SIG-M5 (cell line): ENCODE measurements at places on chromosomes 1 and 21.

GRCh38 chr1:8472668-8473067 is 154.8 kb downstream of the SLC45A1 start:
- DNase-seq, result no peak

DNA sequence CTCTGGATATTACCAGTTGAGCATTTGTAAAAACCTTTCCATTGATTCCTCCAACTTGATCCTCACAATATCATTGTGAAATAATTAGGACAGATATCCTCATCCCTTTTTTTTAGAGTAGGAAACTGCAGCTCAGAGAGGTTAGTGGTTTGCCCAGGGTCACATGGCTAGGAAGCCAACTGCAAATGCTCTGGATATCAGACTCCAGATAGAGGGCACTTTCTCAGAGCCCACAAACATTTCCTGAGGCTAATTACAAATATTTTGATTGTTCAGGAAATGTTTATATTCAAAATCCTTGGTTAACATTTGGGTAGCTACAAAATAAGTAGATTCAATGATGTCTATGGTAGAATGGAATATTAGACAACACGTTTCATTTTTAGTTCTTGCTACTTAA is 154.8 kb upstream of the DPYD start:
- no peak for DNase-seq

DNA sequence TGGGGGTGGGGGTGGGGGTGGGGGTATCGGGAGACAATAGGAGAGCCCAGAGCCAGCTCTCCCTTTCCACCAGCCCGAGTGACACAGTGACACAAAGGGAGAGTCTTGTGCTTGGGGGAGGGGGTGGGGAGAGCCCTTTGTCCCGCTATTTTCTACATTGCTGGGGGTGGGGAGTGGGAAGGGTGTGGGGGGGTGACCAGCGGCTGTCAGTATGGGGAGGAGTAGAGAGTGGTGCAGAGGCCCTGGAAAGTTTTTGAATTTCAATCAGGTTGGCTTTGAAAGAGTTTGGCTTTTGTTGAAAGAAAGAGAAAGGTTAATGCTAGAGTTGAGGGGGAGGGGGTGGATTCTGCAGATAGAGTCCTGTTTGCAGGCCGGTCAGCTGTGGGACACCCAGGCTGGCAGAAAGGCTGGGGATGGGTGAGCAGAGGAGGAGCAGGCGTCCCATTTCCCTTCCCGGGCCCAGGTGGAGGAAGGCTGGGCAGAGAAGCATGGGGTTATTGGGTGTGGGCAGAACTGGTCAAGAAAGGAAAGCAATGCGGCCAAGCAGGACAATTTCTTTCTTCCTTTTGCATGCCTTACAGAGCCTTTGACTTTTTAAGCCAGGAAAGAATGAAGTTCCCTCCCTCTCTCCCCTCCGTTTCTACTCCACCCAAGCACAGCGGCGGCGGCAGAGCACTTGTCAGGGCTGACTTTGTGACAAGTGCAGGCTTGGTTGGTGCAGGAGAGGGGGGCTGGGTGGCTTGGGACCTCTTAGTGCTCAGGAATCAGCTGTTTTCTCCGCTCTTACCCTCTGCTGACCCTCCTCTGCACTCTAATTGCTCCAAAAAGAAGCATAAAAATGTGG is 96.2 kb downstream of the RNF220 start:
- DNase-seq, result no peak

DNA sequence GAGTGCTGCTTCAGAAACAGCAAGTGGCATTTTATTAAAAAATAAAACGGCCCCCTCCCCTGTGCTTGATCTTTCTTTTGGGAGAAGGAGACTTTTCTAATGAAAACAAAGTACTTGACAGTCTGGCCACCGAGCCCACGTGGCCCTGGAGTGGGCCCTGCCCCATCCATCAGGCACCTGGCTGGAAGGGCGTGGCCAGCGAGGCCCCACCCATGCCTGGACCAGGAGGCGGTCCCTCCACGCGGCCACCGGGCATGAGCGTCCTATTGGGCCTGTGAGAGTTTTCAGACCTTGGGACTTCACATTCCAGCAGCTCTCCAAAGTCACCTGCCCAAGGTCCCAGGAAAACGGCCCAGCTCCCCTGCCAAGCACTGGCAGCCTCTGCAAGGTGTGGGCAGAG is 144.7 kb downstream of the CASZ1 start:
- no peak for DNase-seq

- DNase-seq, result no peak
Observed at GRCh38 chr1:50548243-50548642, 125.0 kb upstream of the DMRTA2 start.

DNA sequence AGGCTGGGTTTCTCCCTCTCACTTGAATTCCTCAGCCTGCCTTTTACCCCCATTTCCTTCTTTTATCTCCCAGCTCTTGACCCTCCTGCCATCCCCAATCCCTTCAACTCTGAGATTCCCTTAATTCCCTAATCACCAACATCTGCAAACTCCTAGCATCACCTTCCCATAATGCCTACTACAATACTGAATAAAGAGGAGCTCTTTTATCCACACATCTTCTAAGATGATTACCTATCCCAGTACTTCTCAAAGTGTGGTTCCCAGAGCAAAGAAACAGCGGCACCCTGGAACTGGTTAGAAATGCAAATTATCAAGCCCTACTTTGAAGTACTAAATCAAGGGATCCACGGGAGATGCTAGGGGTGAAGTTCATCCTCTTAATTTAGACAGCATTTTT is 21.2 kb upstream of the UBE2U start:
- no peak for DNase-seq

DNA sequence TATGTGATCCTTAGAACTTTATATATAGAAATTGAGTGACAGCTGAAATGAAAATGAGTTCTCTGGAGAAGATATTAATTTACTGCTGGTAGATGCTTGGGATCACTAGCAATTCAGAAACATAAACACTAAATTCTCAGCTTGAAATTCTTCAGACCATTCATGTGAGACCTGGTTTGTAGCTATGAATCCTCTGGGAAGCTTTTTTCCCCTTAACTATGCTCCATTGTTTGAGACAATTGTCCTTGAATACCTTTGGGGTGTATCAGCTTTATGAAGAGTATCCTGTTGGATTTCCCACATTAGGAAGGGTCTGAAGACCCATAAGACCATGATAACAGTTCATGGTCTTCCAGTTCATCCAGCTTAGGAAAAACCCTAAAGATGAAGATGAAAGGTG is 4.6 kb upstream of the DENND1B start:
- no peak for DNase-seq

- no peak for DNase-seq
Observed at GRCh38 chr1:218967836-218968235, 205.8 kb upstream of the LYPLAL1 start.

- DNase-seq, result no peak
Observed at GRCh38 chr1:226884116-226884625, 13.8 kb downstream of the PSEN2 start.

DNA sequence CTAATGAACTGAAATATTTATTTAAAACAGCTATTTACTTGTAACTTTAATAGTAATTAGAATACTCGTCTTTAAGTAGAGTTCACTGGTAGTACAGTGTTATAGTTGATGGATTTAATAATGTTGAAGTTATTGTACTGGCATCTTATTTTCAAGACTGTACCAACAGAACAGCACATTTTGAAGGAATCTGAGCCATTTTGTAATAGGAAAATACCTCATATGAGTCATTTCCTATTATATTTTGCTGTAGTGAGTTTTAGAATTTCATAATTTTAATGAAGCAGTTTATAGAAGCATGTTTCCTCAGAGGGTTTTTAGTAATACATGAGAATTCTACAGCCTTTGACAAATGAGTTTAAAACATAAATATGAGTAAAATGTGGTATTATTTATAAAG is 258.3 kb downstream of the OLFM3 start:
- no peak for DNase-seq

- no peak for DNase-seq
Observed at GRCh38 chr1:99603699-99604560, 42.0 kb upstream of the PALMD start.

GRCh38 chr1:32967888-32968568 is 3.4 kb upstream of the RNF19B start:
- DNase-seq, result no peak

- peak; percentile 77 for DNase-seq
Observed at GRCh38 chr1:198922638-198923430, 284.0 kb downstream of the PTPRC start.

DNA sequence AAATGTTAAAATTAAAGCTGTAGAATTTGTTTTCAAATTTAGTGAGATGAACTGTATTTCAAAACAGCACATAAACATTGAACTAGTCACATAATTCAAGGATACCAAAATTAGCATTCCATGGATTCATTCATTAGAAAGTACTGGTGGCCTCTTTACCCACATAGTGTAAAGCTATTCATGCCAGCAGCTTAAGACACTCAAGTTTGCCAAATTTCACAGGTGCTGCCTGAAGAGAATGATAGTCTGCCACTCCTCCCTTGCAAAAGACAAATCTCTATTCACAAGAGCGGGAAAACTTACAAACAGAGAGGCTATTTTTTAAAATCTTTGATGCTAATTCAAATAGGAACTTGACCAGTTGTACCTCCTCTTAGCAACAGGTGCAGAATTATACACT is 337.0 kb downstream of the BRINP3 start:
- DNase-seq, result no peak

GRCh38 chr1:114219172-114219868 is 65.7 kb upstream of the SYT6 start:
- DNase-seq, result no peak

GRCh38 chr1:23611601-23612327 is 52.5 kb upstream of the ID3 start:
- no peak for DNase-seq

- DNase-seq, result no peak
Observed at GRCh38 chr1:107871259-107871658, 93.7 kb downstream of the VAV3 start.

GRCh38 chr1:24108334-24109165 is 3.4 kb downstream of the MYOM3 start:
- DNase-seq, result no peak

DNA sequence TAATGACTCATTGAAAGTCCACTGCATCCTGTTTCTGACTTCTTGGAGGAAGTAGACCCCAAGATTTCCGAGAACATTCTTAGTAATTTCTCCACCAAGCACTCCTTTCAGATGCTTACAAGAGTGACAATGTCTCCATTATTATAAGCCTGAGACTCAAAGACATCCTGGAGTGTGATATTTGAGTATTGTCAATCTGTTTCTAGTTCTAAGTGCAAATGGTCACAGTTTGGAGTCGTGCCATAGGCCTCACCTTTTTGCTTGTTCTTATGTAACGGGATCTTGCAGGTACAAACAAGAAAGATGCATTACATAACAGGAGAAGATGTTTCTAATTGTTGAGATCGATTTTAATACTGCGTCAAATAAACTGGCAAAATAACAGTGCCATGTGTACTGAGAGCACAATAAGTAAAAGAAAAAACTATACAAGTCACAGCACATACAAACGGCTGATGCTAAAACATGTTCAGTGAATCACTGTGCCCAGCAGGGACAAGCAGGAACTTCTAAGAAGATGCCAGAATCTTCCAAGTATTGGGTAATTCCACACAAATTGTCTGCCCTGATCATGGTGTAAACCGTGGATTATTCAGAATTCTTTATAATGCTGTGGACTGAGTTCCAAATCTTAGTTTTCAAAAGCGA is 54.1 kb downstream of the CD2 start:
- DNase-seq, result no peak

DNA sequence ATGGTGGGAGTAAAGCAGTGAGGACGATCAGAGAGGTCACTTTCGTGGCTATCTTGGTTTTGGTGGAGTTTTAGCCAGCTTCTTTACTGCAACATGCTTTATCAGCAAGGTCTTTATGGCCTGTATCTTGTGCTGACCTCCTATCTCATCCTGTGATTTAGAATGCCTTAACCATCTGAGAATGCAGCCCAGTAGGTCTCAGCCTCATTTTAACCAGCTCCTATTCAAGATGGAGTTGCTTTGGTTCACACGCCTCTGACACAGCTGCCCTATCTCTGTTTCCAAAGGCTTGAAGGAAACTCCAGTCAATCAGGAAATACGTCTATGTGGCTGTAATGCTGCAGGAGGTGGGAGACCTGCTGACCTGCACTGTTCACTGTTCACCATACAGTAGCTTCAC is 146.1 kb upstream of the POGK start:
- DNase-seq, result no peak

DNA sequence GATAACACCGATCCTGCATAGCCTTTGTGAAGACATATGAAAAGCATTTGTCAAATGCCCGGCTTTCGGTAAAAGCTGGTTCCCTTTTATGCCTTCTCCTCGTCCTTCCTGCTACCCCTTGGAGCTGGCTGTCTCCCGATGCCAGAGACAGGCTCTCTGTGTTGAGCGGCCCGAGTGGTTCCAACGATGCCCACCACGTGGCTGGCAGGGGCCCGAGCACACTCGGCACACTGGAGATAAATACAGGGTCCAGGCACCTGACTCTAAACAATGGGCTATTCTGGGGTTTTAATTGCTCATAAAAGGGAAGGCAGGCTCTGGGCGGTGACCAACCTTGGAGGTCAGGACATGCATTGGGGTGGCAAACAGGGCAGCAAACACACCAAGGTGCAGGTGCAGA is 207.1 kb downstream of the HIVEP3 start:
- DNase-seq, result no peak

DNA sequence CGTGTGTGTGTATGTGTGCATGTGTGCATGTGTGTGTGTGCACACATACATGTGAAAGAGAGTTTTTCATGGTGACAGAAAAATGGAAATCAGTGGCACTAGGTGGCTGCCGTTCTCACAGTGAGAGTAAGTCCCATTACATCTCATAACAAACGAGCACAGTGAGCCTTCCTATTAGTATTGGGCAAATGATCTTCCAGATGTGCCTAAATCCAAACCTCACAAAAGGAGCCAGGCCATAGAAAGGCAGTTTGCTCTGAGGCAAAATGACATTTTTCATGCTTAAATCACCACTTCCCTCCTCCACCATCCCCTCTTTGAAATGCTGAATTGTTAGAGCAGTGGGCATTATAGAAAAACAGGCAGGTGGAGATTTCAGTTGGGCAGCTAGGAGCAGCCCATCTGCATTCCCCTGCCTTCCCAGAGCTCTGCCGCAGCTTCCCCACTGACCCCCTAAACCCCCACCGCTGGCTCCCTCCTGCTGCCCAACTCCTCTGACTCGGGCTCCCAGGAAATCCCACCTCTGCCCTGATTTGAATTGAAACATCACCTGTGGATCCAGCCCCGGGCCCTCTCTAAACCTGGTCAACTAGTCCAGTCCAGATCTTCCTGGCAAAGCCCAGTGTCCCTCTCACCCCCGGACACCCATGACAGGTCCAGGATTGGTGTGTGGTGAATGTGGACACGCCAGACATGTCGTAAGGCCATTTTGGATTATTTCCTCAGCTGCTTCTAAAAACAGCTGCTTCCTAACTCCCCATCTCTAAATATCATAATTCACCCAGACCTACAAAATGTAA is 190.5 kb downstream of the SEC16B start:
- DNase-seq, result no peak

DNA sequence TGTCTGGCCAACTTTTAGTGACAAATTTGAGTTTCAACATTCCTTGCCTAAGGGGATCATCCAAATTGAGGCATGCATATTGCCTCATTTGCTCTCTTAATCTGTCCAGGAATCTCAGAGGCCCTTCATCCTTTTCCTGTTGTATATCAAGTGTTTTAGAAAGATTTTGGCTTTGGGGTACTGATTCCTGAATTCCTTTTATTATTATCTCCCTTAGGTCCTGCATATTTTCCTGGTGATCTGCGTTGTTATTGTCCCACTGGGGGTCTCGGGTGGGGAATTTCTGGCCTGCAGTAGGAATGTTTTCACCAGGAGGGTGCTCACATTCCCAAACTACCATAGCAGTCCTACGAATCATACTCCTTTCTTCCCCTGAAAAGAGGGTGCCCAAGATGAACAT is 4.4 kb upstream of the AADACL3 start:
- DNase-seq, result no peak
